Breast epithelium (tissue), 4 donors: ENCODE measurements at places on chromosomes 2 and 18. TPM values are rescaled to one million over a fixed set of nuclear protein-coding genes. Genes with fewer than 3 reads are reported as not detected.

The ARHGAP28 gene
- total RNA-seq: 13.0 TPM

The STK17B gene
- 57.7 TPM for total RNA-seq

The CNDP1 gene
- 0.33 TPM for total RNA-seq

The PEX13 gene
- total RNA-seq: 25.1 TPM

The ATP9B gene
- total RNA-seq: 54.4 TPM

The RESP18 gene
- not detected for total RNA-seq

The PLEKHH2 gene
- total RNA-seq: 63.5 TPM

The GULP1 gene
- 43.8 TPM for total RNA-seq

The TGFBRAP1 gene
- 24.6 TPM for total RNA-seq

The BBS5 gene
- total RNA-seq: 9.2 TPM
